Progenitor cell of endocrine pancreas (in vitro differentiated cells): ENCODE measurements at places on chromosomes 12 and 14. TPM values are rescaled to one million over a fixed set of nuclear protein-coding genes. Genes with fewer than 3 reads are reported as not detected.

DNA sequence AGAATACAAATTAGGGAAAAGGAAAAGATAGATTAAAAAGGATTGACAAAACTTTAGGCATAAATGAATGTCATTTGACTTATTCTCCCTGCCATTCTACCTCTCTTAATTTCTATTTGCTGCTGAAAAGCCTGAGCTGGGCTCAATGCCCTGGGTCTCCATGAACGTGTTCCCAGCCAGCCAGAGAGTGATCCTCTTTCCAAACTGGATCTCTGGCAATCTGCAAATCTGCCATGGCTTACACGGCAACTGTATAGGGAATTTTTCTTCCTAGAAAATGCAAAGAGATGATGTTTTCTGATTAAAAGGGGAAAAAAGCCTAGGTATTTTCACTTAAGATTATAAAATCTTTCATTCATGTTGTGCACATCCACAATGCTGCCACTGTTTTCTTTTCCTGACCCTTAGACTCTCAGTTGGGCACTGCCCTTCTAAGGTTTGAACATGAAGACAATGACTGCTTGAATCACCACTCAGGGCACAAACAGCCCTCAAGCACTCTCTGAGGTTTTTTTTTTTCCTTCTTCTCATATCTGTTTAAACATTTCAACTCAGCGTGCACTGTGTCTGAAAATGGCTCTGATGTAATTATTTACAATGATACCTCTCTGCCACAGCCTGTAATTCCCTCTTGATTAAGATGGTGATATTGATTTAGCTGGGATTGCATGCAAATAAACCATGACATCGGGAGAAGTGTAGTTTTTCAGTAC is 60.3 kb downstream of the DACT1 start:
- H3K36me3 ChIP-seq: no peaks in the 10 kb centered on the region
- H3K27me3 ChIP-seq: no peaks in the 10 kb centered on the region
- H3K27ac ChIP-seq: no peak overlapping the region

GRCh38 chr12:54010972-54011664 is 2.3 kb downstream of the HOXC8 start:
- no peak overlapping the region for H3K27ac ChIP-seq
- no peak for DNase-seq
- no peak overlapping the region for H3K4me3 ChIP-seq
- no peaks in the 10 kb centered on the region for H3K36me3 ChIP-seq
- H3K27me3 ChIP-seq: peaks cover 98% of the 10 kb centered on the region

GRCh38 chr12:54448344-54448743 is 25.1 kb downstream of the GTSF1 start:
- H3K27me3 ChIP-seq: peaks cover 20% of the 10 kb centered on the region
- no peaks in the 10 kb centered on the region for H3K36me3 ChIP-seq
- no peak overlapping the region for H3K4me3 ChIP-seq
- H3K27ac ChIP-seq: no peak overlapping the region
- no peak for DNase-seq

GRCh38 chr12:117522559-117522958 is 161.1 kb upstream of the NOS1 start:
- H3K27me3 ChIP-seq: peaks cover 89% of the 10 kb centered on the region
- H3K4me3 ChIP-seq: no peak overlapping the region
- no peak overlapping the region for H3K27ac ChIP-seq
- DNase-seq: no peak

The C12orf54 gene
- total RNA-seq: not detected in 2 replicates

The KRT6C gene
- not detected in 2 replicates for total RNA-seq

The PPFIA2 gene
- total RNA-seq: 0.87 and 1.1 TPM in 2 replicates
